ENCODE measurements at places on chromosomes 11 and 22.
A peak's percentile ranks its signal among the peaks of the same experiment; 100 is the strongest.

GRCh38 chr22:20174785-20175596 is 24.1 kb upstream of the CCDC188 start:
- no peak for DNase-seq

DNA sequence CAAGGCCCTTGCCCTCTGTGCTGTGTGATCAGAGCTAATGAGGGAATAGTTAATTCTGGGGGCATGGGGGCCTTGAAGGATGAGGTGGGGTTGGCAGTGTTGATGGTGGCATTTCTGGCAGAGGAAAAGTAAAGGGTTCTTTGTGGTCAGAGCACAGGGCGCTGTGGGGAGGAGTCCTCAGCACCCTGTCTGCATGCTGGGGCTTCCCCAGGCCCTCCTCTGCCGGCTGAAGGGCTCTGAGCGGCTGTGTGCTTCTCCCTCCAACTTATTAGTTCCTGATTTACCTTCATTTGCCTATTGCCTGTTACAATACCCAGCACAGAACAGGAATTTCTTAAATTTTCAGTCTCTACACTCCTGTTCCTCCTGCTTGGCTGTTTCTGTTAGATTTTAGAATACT is 122.8 kb downstream of the HIPK3 start:
- no peak for DNase-seq

GRCh38 chr11:65452806-65453490 is 30.4 kb downstream of the NEAT1 start:
- peak; percentile 94 for DNase-seq

- DNase-seq, result no peak
Measured at GRCh38 chr11:83921447-83922192, 635.5 kb upstream of the CCDC90B start.

- no peak for DNase-seq
Measured at GRCh38 chr11:21634956-21635355, 557.9 kb upstream of the ANO5 start.

GRCh38 chr11:102812188-102812587 is 14.2 kb upstream of the MMP1 start:
- no peak for DNase-seq

- no peak for DNase-seq
Measured at GRCh38 chr22:22830957-22831688, 56.5 kb upstream of the IGLL5 start.

DNA sequence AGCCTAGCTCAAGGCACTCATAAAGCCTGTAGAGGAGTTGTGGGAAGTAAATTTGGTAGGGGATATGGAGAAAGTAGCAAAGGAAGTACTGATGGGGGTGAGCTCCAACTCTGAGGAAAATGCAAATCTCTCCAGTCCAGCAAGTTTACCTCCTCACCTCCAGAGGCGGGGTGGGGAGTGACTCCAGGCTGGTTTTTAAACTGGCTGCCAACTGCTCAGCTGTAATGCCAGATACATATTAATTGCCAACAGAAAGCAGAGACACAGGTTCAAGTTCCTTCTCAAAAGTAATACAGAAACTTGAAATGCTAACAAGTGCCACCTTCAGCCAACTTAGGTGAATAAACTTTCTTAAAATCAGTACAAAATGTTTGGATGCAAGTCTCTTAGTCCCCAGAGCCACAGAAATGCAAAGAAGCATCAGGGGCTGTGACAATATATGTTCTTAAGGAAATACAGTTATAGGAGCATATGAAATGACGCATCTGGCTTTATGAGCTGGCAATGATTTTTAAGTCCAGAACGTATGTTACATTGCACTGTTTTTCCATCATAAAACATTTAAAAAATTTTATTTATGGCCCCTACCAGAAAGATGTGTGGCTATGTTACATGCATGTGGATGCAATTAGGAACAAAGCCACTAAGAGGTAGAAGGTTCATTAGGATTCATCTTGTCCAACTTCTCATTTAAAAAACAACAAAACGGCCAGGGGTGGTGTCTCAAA is 436.4 kb upstream of the CCDC90B start:
- DNase-seq, result no peak

- no peak for DNase-seq
Measured at GRCh38 chr11:76232026-76232665, 25.8 kb upstream of the WNT11 start.

- no peak for DNase-seq
Measured at GRCh38 chr22:44164031-44164430, 16.7 kb upstream of the PARVG start.

- no peak for DNase-seq
Measured at GRCh38 chr11:61122761-61123160, 20.5 kb downstream of the CD5 start.

- DNase-seq, result no peak
Measured at GRCh38 chr11:125299061-125299615, 134.6 kb downstream of the PKNOX2 start.

GRCh38 chr11:84173078-84173477 is 886.9 kb upstream of the CCDC90B start:
- no peak for DNase-seq

- no peak for DNase-seq
Measured at GRCh38 chr11:134574425-134574824, 162.4 kb upstream of the B3GAT1 start.

GRCh38 chr11:90700789-90701439 is 478.1 kb upstream of the CHORDC1 start:
- DNase-seq, result no peak

DNA sequence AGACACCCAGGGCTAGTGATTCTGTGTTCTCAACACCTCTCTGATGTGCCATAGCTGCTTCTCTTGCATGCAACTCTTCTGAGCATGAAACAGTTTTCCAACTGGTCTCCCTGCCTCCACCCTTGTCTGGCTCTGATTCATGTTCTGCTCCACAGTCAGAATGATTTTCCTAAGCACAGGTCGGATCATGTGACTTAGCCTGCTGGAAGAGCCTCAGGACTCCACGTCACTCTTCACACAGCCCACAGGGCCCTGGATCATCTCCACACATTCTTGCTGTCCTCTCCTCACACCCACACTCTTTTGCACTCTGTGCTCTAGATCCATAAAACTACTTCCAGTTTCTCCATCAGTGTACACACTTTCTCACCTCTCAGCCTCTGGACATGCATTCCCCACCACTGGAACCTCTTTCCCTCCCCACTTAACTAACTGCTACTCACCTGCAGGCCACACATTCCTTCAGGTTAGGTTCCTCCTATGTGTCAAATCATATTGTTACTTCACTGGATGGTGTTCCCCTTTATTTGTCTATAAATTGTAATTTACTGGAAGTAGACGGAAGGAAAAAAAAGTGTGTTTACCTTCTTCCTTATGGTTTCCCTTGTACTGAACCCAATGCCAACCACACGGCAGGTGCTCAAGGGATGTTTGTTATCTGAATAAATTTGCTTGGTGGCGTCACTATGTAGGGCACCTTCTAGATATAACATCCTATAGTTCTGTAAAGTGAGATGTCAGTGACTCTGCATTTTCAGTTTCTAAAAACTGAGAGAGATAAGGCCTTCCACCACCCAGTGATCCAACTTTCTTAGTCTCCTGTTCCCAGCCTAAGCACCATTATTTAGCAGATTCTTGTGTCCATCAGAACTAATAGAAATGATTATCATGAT is 133.7 kb downstream of the ETS1 start:
- DNase-seq, result peak; percentile 95

DNA sequence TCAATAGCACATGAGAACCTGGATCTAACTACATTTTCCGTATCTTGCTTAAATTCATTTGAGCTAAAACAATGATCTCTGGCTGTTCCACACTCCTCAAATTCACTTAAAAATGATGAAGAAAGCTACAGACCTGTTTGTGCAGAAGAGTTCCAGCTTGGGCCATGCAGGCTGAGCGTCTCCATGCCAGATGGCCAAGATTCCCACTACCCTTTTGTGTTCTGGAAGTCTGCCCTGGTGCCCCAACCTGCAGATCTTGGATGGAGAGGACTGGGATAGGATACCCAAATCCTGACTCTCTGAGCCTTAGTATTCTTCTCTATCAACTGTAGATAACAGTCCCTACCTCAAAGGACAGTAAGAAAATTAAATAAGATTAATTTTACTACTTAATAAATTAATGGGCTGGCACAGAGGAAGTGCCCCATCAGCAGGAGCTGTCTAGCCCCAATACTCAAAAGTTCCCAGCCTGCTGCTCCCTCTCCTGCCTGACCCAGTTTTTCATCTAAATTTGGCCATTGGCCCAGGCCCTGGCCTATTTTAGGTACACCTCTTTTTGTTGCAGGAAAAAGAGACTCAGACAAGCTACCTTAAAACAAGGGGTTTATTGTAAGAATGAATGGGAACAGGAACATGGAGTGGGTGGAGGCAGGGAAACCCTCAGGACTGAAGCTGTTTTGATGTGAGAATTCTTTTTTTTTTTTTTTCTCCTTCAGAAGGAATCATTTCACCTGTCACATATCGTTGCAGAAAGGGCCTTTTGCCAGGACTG is 81.4 kb upstream of the GRK3 start:
- no peak for DNase-seq

- DNase-seq, result no peak
Measured at GRCh38 chr11:102468616-102469195, 16.1 kb upstream of the TMEM123 start.

- DNase-seq, result no peak
Measured at GRCh38 chr22:19903031-19903430, 38.5 kb upstream of the COMT start.

DNA sequence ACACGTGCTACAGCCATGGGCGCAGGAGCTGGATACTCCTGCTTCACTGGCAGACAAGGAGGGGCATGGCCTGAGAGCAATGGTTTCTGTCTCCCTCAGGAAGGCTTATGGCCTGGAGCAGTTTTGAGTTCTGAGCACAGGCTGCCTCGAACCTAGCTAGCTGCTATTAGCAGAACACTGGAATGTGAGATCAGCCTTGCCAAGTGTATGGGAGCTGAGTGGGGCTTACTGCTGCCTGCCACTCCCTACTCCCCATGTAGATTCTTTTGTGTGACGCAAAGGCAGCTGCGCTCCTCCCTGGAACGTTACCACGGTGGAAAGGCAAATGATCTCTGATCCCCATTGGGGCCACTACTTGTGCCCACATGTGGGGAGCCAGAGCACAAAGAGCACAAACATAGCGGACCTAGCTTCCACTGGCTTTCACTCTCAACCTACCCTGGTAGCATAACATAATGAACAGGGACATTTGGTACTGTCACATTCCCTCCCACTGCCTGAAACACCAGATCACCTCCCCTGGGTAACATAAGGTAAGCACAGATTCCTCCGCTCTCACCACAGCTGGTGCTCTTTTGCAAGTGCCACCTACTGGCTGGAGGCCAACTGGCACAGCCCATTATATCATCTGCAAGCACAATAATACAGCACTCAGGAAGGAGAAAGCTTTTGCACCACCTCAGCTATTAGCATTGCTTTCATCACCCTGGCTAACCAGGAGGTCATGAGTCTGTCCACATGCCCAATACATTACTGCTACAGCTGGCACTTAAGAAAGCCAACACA is 84.6 kb upstream of the GUCY1A2 start:
- no peak for DNase-seq

- peak; percentile 84 for DNase-seq
Measured at GRCh38 chr11:59145534-59145933, 2.9 kb downstream of the FAM111A start.

GRCh38 chr11:126660761-126661425 is 305.4 kb downstream of the ST3GAL4 start:
- no peak for DNase-seq

GRCh38 chr11:3970108-3970507 is 114.6 kb downstream of the STIM1 start:
- DNase-seq, result no peak

GRCh38 chr11:7516475-7516874 is 2.7 kb downstream of the PPFIBP2 start:
- DNase-seq, result no peak

- no peak for DNase-seq
Measured at GRCh38 chr22:24519496-24519895, 24.4 kb downstream of the UPB1 start.

- DNase-seq, result no peak
Measured at GRCh38 chr11:126109941-126110731, 47.5 kb upstream of the CDON start.

DNA sequence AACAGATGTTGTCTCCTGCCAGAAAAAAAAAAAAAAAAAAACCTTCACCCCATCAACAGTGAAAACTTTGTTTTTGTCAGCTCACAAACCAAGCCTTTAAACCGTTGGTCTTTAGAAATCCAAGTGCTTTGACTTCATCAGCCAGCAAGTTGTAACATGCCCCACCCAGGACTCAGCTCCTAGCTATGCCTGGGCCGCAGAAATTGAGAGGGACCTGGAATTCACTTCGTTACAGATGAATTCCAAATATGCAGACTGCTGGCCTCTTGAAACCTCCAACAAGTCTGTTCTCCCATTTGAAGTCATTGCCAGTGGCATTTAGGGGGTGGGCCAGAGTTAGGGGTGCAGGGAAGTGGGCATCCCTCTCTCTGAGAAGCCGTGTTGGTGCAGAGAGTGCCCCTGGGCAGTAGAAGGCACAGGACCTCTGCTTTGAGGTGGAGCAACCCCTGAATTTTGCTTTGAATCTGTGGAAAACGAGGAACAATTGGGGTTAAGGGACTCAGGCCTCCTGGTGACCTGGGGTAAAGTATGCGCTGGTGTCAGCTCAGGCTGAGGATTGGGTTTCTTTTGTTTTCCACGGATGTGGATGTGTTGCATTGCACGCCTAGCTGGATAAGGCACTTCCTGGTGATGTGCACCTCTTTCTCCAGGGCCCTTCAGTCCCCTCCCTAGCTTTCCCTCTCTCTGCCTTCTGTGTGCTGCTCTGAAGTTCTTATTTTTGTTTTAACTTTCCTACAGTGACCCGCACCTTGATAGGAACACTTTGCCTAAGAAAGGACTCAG is 109.5 kb downstream of the DBX1 start:
- DNase-seq, result no peak

GRCh38 chr11:70423523-70424505 is 25.5 kb downstream of the CTTN start:
- DNase-seq, result peak; percentile 79

- DNase-seq, result peak; percentile 65
Measured at GRCh38 chr11:77136074-77136473, 8.0 kb downstream of the MYO7A start.

DNA sequence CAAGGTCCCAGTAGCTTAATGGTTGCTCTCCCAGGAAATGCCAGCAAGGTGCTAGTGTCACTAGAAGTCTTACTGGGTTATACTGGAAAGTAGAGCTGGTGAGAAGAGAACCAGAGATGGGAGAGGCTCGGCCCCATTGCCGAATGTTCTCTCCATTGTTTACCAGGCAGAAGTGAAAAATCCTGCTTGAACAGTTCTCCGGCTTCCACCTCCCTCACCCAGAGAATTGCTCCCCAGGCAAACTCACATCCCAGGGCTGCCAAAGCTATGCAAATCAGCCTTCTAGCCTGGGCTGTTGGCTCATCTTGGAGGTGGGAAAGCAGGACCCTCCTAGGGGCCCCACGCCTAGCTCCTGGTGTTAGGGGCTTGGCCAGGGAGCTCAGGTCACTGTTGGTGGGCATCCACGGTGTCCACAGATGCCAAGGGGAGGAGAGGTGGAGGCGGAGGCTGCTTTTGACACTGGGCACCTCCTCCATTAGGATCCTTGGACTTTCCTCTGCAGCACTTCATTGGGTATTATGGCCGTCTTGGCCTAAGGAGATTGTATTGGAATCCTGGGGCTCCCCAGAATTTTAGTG is 20.1 kb downstream of the POU2F3 start:
- DNase-seq, result no peak
